HS-27A (cell line): ENCODE measurements at places on chromosomes 12 and 14.
A peak's percentile ranks its signal among the peaks of the same experiment; 100 is the strongest.

DNA sequence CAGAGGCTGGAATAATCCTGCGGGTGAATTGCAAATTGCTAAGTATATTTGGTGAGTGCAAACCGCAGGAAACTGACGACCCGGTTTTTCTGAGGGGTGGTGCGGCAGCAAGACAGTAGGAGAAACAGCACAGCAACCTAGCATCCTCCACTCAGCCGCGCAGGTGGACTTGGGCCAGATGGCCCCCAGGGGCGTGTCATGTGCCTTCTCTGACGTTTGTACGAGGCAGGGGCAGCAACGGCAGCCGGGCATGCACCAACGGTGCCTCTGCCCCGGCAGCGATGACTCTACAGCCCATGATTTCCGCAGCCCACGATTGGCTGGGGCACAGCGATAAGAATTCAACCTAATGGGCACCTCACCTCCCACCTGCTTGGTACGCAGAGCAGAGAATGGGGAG, 11.1 kb upstream of the CLEC2A start:
- DNase-seq = no peak

GRCh38 chr12:109987615-109988014, 8.6 kb downstream of the GIT2 start:
- no peak for DNase-seq

- no peak for DNase-seq
Observed at GRCh38 chr12:43113135-43113534, 438.9 kb downstream of the ADAMTS20 start.

GRCh38 chr14:90608929-90609341, 207.3 kb downstream of the TTC7B start:
- no peak for DNase-seq

- DNase-seq = no peak
Observed at GRCh38 chr14:102610968-102611811, 18.7 kb downstream of the RCOR1 start.

GRCh38 chr12:54154681-54155186, 34.1 kb downstream of the SMUG1 start:
- DNase-seq = no peak

GRCh38 chr14:33951183-33951840, 438 bp upstream of the EGLN3 start:
- no peak for DNase-seq

DNA sequence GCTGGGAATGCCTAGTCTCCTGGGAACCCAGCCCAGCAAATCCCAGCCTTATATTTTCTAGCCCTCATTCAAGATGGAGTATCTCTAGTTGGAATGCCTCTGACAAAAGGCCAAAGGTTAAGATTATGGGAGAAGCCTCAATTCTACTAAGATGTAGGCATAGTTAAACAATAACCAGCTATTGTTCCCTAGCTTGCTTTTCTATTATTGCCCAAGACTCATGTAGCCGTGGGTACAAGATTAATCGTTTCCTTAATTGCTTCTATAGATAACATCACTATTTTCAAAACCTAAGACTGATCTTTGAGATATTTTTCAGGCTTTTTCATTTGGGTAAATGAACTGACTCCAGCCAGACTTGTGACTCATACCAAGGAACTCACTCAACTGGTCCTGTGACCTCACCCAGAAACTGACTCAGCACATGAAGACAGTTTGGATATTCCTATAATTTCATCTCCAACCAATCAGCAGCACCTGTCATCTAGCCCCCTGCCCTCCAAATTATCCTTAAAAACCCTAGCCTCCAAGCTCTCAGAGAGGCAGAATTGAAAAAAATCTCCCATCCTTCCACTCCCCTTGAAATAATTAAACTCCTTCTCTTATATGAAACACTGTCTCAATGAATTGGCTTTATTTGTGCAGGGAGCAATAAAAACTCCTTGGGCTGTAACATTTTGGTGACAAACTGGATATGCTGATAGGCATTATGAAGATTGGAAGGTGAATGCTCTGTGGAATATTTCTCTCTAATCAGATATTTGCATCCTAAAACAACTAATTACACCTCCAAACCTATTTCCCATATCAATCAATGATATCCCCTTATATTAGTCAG, 589.0 kb downstream of the C12orf50 start:
- DNase-seq = peak; percentile 64

DNA sequence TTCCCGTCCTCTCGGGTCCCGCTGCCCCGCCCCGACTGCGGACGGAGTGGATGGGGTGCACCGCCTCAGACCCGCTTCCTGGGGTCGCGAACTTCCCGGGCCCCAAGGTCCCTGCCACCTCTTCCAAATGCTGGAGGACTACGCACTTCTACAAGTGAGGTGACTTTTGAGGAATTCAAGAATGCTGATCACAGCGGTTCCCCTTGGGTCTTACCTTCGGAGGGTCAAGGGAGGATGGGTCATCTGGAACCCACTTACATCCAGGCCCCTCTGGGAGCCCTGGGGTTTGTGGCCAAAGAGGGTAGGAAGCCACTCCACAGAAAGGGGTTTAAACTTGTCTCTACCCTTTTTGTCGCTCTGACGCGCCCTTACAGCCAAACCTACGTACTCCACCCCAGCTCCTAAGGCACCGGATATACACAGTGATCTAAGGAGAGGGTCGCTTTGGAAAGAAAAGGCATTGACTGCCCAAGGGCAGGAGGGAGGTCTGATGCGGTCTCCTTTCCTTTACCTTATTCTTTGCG, 532 bp upstream of the PRKD1 start:
- DNase-seq = no peak

DNA sequence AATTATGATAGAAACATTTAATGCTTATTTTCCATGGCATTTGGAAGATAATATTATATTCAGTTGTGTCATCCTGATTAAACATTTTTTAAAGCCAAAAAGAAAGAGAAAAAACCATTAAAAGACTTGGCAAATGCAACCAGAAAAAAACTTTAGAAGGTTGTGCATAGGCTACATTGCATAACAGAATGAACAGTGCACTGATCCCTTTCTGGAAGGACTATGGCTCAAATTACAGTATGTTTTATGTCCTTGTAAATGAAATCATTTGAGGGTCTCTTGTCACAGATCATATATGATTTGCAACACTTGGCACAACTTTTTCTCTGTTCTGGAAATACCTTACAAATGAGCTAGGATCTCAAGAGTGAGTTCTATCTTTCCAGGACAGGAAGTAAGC, 275.2 kb upstream of the FLRT2 start:
- DNase-seq = no peak

DNA sequence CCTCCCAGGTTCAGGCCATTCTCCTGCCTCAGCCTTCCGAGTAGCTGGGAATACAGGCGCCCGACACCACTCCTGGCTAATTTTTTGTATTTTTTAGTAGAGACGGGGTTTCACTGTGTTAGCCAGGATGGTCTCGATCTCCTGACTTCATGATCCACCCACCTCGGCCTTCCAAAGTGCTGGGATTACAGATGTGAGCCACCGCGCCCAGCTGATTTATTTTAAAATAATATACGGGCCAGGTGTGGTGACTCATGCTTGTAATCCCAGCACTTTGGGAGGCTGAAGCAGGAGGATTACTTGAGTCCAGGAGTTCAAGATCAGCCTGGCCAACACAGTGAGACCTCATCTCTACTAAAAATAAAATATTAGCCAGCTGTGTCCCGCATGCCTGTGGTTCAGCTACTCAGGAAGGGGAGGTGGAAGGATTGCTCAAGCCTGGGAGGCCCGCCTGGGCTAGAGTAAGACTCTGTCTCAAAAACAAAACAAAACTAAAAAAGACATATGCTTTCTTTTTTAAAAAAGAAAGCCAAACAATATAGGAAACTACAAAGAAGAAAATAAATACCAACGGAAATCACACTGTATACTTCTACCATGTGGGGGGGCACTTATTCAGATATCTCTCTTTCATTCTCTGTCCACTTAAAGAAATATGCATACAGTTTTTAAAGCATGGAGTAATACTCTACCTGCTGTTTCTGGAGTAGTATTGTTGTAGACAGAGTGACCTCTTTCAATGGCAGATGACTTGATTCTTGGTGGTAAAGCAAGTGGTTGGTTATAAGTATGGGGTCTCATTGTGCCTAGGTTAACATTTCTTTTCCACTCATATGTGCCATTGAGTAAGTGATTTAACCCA, 930 bp upstream of the MIA2 start:
- no peak for DNase-seq

GRCh38 chr12:108921946-108922345, 42.1 kb downstream of the DAO start:
- no peak for DNase-seq

DNA sequence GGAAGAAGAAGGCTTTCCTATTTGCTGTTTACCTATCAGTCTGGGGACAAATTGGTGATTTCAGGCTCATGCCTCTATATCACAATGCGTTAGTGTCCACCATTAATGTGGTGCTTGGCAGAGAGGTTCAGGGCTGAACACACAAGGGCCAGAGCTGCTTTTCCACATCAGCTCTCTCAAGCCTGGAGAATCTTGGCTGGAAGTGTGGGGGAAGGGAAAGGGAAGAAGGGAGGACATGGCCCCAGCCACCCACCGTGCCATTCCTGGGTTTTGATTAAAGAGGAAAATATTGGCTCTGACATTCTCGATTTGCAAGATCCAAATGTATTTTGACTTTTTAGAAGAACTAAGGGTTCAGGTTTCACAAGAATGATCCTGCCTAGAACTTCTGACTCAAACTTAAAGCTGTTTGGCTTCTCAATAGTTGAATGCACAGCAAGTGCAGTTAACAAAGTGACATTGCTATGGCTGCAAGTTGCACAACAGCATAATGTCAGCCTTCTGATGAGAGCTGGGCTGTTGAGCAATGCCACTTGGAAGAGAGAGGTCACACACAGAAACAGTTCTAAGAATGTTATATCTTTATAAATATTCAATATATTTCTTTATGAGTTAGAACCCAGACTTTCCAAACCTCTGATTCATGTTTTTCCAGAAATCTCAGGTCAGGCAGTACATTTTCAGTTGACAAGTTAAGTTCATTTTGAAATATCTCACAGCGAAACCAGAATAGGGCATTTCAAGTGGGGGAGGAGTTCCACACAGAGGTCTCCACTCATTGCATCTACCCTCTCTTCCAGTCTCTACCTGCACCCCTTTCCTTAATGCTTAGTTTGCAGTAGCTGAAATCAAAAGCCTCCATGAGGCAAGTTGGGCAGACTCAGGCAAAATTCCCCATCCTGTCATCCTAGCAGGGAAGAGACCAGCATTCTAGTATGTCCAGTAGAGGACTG, 25.3 kb downstream of the IGF1 start:
- no peak for DNase-seq

GRCh38 chr12:42019746-42020145, 124.9 kb downstream of the GXYLT1 start:
- DNase-seq = no peak

GRCh38 chr14:57182760-57183503, 85.8 kb downstream of the EXOC5 start:
- no peak for DNase-seq

- DNase-seq = no peak
Observed at GRCh38 chr12:84413656-84414055, 498.9 kb downstream of the SLC6A15 start.

- DNase-seq = no peak
Observed at GRCh38 chr14:105888784-105889665, 362.6 kb downstream of the TMEM121 start.
